Central memory CD8-positive, alpha-beta T cell (primary cell): ENCODE measurements at places on chromosomes 7 and 10.

DNA sequence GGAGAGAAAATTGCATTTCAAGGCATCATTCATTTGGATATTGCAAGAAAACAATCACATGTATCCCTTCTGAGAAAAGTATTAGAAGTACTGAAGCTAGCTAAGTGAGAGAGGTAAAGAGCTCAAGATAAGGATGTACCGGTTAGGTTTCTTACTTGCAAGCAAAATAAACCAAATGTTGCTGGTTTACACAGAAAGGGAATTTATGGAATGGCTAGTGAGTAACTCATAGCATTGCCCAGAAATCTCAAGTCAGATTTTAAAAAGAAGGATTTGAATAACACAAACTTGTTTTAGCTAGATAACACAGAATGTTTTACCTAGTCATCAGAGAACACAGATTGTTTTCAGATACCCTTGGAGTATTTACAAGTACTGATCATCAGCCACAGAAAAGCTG, 30.6 kb downstream of the KLHL7 start:
- DNase-seq: no peak

GRCh38 chr7:87767827-87768226, 108.3 kb downstream of the SLC25A40 start:
- no peak for DNase-seq

- DNase-seq: no peak
These were observed 8.7 kb downstream of the BRAF start for GRCh38 chr7:140915935-140916555.

- DNase-seq: no peak
These were observed 7.0 kb downstream of the SLC4A2 start for GRCh38 chr7:151066273-151066974.

- DNase-seq: no peak
These were observed 21.9 kb downstream of the SND1 start for GRCh38 chr7:127673902-127674301.

GRCh38 chr10:21811245-21811585, 192.3 kb downstream of the DNAJC1 start:
- no peak for DNase-seq

GRCh38 chr7:157521061-157521731, 184.4 kb downstream of the DNAJB6 start:
- DNase-seq: no peak

GRCh38 chr10:69994262-69994661, 58.4 kb upstream of the MACROH2A2 start:
- DNase-seq: no peak

DNA sequence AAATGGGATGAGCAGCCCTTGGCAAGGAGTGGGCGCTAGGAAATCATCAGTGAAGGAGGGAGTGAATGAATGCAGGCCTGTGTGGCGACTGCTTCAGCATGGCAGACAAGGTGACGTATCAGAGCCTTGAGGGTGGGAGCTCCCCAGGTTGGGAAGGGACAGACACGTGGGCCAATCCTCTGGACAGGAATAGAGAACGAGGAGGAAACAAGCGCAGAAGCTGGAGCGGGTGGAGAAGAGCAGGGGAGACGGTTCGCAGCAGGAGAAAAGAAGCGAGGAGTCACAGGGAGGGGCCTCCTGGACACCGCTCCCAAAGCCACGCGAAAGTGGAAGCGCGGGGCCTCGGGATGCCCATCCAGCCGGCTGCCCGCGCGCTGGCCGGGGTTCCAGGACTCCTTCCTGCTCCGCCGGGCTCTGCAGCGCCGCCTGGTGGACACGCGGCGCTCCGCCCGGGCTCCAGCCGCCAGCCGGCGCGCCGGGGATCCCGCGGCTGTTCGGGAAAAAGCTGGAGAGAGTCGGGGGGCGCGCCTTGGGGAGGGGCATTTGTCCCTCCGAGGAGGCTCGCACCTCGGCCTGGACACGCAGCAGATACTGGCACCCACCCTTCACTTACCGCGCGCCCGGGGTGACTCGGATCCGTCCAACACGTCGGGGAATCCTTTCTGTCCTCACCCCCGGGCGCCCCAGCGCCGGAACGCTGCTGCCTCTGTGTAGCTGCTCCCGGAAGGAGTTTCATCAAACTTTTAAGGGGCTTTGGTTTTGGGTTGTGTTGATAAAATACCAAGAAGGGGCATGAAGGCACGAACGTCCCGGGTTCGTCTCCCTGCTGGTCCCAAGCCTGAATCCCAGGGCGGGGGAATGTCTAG, 6.3 kb downstream of the ZNF503 start:
- no peak for DNase-seq

- DNase-seq: no peak
These were observed 59.0 kb upstream of the GSAP start for GRCh38 chr7:77475181-77475580.

DNA sequence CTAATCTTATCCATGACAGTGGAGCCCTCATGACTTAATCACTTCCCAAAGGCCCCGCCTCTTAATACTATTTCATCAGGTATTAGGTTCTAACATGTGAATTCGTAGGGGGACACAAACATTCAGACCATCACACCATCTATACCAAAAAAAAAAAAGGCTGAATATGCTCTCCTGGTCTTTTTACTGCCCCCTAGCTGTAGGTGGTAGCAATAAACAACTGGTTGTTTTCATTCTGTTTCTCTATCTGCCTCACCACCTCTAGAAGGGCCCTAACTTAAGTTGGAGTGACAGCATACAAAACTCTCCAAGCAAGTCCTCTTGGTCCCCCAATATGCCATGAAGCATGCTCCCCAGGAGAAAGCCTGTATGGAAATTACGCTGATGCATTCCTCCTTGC, 94.1 kb downstream of the GRM8 start:
- DNase-seq: no peak

GRCh38 chr10:133158756-133159610, 1.0 kb upstream of the KNDC1 start:
- no peak for DNase-seq

- peak; percentile 32 for DNase-seq
These were observed 106.4 kb downstream of the ZRANB1 start for GRCh38 chr10:125048094-125048864.

GRCh38 chr7:70352088-70352487, 753.8 kb downstream of the AUTS2 start:
- no peak for DNase-seq

DNA sequence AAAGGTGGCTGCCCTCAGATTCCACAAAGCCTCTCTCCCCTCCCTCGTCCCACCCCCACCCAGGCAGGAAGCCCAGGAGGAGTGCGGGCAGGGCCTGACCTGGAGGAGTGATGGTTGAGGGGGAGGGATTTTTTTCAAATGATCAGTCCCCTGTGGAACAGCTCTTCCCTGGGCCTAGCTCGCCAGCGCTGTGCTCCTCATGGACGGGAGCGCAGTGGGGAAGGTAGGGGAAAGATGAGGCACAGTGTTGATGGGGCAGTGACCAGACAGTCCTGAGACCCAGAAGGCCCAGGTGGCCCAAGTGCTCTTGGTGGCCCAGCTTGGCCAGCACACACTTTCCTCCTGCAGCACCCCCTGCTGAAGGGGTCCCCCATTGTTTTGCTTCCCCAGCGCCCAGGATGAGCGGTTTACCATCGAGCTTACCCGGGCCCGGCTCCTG, 8.5 kb downstream of the SAP25 start:
- DNase-seq: no peak

DNA sequence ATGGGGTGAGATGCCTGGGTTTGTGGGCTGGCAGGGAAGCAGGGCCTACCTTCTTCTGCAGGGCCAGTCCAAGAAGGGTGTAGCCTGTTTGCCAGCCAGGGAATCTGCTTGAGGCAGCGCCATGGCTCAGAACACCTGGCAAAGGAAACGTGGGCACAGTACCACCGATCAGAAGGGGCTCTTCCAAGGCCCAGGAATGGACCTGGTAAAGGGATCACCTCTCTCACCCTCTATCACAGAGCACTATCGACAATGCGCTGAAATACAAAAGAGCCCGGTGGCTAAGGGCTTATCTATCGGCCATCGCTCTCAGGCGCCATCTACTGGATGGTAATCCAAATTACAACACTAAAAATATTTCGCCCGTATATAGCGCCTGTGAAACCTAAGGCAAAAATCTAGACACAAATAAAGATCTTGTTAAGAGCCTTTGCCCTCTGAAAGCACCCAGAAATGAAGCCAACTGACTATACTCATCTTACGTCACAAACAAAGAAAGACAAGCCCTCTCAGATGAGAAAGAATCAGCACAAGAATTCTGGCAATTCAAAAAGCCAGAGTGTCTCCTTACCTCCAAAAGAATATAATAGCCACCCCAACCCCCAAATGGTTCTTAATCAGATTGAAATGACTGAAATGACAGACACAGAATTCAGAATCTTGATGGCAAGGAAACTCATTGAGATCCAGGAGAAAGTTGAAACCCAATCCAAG, 217.8 kb upstream of the HPS1 start:
- DNase-seq: peak; percentile 19

DNA sequence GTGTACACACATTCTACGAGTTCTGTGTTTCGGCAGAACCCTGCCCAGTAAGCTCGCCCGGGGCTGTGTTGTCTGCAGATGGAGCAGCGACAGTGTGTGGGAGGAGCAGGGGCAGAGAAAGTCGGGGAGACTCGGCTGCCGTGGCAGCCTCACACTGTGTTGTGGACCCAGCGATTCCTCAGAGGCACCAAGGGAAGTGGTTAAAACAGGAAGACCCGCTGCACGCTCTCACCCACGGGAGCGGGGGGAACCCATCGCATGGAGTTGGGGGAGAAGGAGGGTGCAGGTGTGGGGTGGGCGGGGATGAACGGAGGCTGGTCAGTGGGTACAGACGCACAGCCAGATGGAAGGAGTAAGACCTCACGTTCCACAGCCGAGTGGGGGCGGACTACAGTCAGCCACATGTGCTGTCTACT, 250.2 kb downstream of the ELFN1 start:
- no peak for DNase-seq

DNA sequence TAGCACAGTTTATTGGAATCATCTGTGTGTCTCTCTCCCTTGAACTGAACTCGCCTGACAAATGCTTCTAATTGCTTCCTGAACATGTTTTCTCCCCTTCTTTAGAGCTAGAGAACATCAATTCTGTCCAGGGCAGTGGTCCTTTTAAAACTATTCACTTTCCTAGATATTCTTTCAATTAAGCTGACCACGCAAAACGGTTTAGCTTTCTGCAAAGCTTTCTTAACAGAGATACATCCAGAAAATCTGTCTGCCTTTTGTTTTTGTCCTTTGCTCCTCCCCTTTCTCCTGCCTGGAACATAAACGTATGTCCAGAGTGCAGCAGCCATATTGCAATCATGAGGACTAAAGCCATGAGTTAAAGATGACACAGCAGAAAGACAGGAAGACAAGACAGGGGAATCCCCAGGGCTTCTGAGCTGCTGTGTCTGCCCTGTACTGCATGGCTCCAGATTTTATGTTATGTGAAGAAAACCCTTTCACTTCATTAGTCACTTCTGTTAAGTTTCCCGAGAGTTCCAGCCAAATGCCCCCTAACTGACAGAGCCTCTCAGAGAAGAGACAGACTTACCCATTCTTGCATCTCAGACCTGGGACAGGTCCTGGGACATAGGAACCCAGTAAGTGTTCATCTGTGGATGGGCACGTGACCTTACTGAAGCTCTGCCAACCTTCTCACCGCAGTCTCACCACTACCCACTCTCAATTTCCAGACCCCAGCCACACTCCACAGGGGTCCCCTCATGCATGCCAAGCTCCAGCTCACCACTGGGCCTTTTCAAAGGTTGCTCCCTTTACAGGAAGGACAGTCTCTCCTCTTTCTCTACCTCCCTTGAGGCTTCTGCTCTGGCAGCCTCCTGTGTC, 35.0 kb upstream of the CPXM2 start:
- no peak for DNase-seq

GRCh38 chr7:36904802-36905201, 180.5 kb upstream of the AOAH start:
- no peak for DNase-seq

DNA sequence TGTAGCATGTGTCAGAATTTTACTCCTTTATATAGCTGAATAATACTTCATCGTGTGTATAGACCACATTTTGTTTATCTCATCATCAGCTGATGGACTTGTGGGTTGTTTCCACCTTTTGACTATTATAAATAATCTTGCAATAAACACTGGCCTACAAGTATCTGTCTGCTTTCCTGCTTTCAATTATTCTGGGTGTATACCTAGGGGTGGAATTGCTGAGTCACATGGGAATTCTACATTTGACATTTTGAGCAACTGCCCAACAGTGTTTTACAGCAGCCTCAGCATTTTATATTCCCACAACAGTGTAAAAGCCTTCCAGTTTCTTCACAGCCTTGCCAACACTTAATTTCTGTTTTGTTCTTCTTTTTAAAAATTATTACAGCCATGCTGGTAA, 200.3 kb upstream of the PRSS1 start:
- DNase-seq: no peak
